ENCODE measurements at places on chromosomes 5 and 9.
A peak's percentile ranks its signal among the peaks of the same experiment; 100 is the strongest.

GRCh38 chr9:28127101-28127500 lies 553.8 kb upstream of the C9orf72 start:
- DNase-seq: no peak

DNA sequence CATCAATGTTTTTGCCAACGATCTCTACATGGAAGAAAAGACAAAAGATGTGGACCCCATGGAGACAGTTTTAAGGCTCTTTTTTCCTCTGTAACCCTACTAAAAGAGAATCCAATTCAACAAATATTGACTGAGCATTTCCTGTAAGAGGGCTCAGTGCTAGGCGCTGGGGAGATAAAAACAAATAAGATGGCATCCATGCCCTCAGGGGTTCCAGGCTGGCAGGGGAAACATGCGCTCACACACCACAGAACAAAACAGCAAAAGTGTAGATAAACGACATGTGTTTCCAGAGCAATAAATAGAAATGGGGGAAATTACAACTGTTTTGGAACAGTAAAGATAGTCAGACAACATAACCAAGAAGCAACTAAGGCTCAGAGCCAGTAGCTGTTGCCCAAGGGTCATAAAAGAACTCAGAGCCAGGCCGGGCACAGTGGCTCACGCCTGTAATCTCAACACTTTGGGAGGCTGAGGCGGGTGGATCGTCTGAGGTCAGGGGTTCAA lies 25.2 kb downstream of the ZNF608 start:
- no peak for DNase-seq

DNA sequence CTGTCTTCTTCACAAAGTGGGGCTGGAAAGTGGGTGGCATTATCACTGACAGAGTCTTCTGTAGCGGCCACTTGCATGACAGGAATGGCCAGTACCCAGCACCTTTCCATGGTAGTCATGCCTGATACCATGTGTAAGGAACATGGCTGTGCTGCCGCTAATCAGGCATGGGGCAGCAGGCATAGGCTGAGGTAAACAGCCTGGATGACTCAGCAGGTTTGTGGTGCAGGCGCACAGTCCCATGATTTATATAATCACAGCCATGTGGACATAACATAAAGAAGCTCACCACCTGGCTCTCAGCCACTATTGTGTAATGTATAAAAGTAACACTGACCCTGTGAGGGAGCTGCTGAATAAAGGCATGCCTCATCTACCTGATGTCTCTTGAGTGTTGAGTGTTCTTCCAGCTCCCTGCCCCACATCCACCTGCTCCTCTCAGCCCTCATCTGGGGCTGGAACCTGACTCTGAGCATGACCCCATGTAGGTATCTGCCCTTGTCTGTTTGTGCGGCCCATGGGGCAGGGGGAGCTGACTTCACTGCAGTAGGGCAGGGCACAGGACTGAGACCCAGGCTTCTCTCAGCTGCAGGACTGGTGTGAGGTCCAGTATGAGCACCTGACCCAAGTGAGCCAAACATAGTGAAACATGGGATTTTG lies 13.2 kb upstream of the ICE1 start:
- DNase-seq: no peak

GRCh38 chr5:3593771-3594509 lies 1.7 kb upstream of the IRX1 start:
- DNase-seq: no peak

DNA sequence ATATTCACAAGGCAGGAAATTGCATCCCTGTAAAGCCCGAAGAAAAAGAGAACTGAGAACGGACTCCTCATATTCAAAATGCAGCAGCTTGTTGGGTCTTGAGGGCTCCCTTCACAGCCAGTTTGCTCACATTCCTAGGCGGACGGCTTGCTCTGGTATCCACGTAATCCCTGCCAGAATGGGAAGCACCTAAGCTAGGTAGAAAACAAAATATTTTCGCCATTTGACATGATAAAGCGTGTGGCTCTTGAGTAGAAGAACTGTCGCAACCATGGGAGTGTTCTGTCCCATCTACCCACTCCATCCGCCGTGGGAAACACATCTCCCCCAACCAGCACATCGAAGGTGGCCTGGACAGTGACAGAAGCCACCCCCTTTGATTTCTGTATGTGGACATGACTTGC lies 183.1 kb downstream of the GAS1 start:
- DNase-seq: no peak

DNA sequence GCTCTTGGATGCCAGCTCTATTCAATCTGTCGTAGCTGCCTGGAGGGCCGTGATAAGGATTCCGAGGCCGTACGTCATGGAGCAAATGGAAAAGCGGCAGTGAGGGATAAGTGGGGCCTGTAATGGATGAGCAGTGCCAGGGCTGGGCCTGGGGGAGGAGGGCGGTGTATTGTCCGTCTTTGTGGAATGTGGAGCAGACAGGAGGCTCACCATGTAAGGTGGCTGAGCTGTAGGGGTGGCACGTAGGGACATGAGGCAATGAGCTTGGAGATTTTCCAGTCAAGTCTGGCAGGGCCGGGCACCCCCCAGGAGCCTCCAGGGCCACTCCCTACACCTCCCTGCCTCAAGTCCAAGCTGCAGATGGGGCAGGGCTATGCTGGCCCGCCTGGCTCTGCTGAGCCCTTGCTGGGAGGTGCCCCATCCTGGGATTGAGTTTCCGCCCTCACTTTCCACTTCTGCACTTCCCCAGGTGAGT lies 29.2 kb downstream of the NCS1 start:
- DNase-seq: no peak

- no peak for DNase-seq
Observed at GRCh38 chr5:131297886-131298285, 34.0 kb downstream of the CDC42SE2 start.

DNA sequence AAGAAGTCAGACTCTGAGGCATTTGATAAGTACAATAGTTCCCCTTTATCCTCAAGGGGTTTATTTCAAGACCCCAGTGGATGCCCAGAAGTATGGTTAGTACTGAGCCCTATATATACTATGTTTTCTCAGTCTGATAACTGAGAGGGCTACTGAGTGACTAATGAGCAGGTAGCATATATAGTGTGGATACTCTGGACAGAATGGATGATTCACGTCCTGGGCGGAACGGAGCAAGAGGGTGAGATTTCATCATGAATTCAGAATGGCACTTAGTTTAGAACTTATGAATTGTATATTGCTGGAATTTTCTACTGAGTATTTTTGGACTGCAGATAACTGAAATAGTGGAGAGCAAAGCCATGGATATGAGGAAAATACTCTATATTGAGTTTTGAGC lies 457.6 kb downstream of the PLK2 start:
- peak; percentile 38 for DNase-seq

GRCh38 chr9:37002413-37003217 lies 31.5 kb downstream of the PAX5 start:
- DNase-seq: no peak

- DNase-seq: no peak
Observed at GRCh38 chr9:101691657-101692056, 46.8 kb downstream of the GRIN3A start.

- no peak for DNase-seq
Observed at GRCh38 chr9:136881691-136882108, 4.6 kb upstream of the TRAF2 start.

DNA sequence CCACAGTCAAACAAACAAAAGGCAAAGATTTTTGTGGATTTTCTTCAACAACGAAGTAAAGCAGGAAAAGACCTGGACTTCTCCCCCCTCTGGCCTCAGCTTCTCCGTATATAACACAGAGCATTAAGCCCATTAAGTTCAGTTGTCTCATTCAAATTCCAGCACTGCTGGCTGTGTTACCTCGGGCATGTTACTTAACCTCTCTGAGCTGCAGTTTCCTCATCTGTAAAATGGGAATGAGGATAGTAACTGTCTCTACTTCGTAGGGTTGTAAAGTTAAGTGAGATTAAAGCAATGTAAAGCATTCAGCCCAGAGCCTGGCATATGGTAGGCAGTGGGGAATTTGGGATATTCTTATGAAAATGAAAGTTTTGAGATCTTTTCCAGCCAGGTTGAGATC lies 92.7 kb upstream of the SMIM23 start:
- no peak for DNase-seq

GRCh38 chr5:32420506-32420905 lies 24.0 kb downstream of the ZFR start:
- DNase-seq: peak; percentile 28

DNA sequence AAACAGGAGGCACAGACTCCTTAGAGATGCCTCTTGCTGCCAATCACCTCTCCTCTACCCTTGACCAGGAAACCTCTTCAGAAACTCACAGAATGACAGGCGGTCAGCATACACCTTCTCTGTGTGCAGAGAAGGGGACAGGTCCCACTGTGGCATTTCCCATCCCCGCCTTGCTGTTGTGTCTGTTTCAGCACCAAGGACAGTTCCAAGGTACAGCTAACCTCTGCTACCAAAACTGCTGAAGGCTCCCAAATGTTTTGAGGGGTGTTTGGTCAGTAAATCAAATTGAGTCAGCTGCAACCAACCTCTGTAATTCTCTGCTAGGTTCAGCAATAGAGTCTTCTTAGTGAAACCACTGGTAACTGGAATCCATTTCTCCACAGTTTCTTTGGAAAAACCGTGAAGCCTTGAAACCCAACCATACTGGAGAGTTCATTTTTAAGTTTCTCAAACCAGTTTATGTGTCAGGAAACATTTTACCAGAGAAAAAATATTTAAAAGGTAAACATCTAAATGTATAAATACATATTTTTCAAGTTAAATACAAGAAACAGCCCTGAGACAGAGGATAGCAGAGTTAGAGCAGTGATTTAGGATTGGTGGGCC lies 122.0 kb downstream of the DRD1 start:
- no peak for DNase-seq

GRCh38 chr9:129121483-129121882 lies 10.3 kb downstream of the PTPA start:
- no peak for DNase-seq

DNA sequence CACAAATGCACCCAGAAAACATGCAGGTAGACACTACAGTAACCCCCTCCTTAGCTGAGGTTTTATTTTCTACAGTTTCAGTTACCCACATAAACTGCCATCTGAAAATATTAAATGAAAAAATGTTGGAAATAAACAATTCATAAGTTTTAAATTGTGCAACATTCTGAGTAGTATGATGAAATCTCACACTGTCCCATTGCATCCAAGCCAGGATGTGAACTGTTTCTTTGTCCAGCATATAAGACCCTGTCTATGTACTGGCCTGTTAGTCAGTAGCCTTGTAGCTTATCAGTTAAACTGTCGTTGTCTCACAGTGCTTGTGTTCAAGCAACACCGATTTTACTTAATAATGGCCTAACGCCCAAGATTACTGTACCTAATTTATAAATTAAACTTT lies 630.5 kb downstream of the ANXA1 start:
- no peak for DNase-seq

DNA sequence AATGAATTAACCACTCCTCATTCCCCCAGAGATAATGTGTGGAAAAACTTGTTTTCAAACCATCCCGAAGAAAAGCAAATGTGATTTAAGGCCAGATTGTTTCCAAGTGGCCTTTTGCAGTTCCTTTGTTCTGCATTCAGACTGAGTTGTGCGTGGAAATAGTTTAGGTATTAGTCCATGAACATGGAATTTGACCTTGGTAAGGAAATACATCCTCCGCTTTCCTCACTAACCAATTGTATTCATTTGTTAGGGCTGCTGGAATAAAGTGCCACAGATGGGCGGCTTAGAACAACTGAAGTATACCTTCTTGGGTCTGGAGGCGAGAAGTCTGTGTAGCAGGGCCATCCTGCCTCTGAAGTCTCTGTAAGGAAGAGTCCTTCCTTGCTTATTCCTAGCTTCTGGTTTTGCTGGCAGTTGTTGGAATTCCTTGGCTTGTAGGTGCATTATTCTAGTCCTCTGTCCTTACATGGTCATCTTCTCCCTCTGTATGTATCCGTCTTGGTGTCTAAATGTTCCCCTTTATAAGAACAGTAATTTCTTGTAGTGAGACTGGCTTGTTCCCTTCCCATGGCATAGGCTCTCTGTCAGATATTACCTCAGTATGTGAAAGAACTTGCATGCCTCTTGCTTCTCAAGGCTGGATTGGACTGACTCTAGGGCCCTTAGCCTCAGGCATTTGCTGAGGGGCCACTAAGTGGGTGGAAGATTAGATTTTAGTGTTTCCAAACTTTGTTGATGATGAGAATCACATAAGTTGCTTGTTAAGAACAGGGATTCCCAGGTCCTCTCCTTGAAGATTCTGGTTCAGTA lies 53.9 kb downstream of the RAI14 start:
- DNase-seq: peak; percentile 95

GRCh38 chr5:163731256-163731655 lies 225.8 kb downstream of the MAT2B start:
- no peak for DNase-seq

GRCh38 chr5:137147346-137147745 lies 351.8 kb downstream of the SPOCK1 start:
- no peak for DNase-seq

- no peak for DNase-seq
Observed at GRCh38 chr9:133424187-133424586, 2.0 kb downstream of the ADAMTS13 start.

- no peak for DNase-seq
Observed at GRCh38 chr5:170570476-170570875, 66.7 kb downstream of the KCNIP1 start.

DNA sequence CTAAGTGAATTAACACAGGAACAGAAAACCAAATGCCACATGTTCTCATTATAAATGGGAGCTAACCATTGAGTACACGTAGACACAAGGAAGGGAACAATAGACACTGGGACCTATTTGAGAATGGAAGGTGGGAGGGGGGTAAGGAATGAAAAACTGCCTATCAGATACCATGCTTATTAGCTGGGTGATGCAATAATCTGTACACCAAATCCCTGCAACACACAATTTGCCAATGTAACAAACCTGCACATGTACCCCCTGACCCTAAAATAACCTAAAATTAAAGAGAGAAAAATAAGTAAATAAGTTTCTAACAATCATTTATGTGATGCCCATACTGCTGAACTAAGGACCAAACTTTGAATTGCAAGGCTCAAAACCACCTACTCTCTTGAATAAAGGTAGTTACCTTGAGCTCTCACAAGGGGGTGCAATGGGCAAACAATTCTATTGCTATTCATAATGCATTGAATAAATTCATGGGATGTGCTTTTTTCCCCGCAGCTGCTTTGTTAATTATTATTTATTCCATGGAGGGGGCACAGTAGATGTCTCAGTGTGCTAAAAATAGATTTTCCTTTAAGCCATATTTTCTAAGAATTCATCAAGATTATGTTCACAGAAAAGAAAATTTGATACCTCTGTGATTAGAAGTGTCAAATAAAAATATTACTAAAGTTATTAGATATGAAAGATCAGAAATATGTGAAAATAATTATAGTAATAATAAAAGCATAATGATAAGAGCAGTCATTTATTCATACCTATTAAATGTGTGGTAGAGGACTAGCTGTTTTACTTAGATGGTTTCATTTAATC lies 76.2 kb upstream of the PTPN3 start:
- DNase-seq: peak; percentile 13

- no peak for DNase-seq
Observed at GRCh38 chr9:108377382-108377781, 478.4 kb downstream of the ACTL7B start.

GRCh38 chr5:386432-387341 lies 56.3 kb upstream of the EXOC3 start:
- no peak for DNase-seq

- no peak for DNase-seq
Observed at GRCh38 chr5:86997516-86997915, 270.2 kb upstream of the RASA1 start.

- DNase-seq: no peak
Observed at GRCh38 chr9:111190347-111190746, 139.7 kb downstream of the OR2K2 start.

- DNase-seq: no peak
Observed at GRCh38 chr9:119793218-119793617, 424.0 kb upstream of the BRINP1 start.
